ENCODE measurements at places on chromosomes 1 and 21.

- peaks cover 10% of the 10 kb centered on the region for H3K4me1 ChIP-seq
- no peak overlapping the region for H3K4me3 ChIP-seq
- peak; percentile 83 for DNase-seq
- no peaks in the 10 kb centered on the region for H3K36me3 ChIP-seq
- H3K27ac ChIP-seq, result peak overlapping the region; percentile 79
These were observed 25.8 kb downstream of the ABCA4 start for GRCh38 chr1:94095112-94095637.

GRCh38 chr1:116182019-116182714, 71.0 kb downstream of the MAB21L3 start:
- H3K4me3 ChIP-seq, result no peak overlapping the region
- H3K4me1 ChIP-seq, result no peaks in the 10 kb centered on the region
- no peak overlapping the region for H3K27ac ChIP-seq

- no peaks in the 10 kb centered on the region for H3K27me3 ChIP-seq
- no peaks in the 10 kb centered on the region for H3K4me1 ChIP-seq
- H3K27ac ChIP-seq, result no peak overlapping the region
- DNase-seq, result peak; percentile 19
- no peaks in the 10 kb centered on the region for H3K36me3 ChIP-seq
These were observed 138.8 kb upstream of the WNT4 start for GRCh38 chr1:22281521-22282363.

- no peak overlapping the region for H3K4me3 ChIP-seq
- H3K27ac ChIP-seq, result no peak overlapping the region
- H3K27me3 ChIP-seq, result no peaks in the 10 kb centered on the region
- H3K4me1 ChIP-seq, result no peaks in the 10 kb centered on the region
These were observed 36.1 kb downstream of the L1TD1 start for GRCh38 chr1:62230718-62231117.

GRCh38 chr1:235942979-235943575, 76.4 kb upstream of the LYST start:
- H3K4me1 ChIP-seq, result no peaks in the 10 kb centered on the region
- no peaks in the 10 kb centered on the region for H3K27me3 ChIP-seq
- H3K27ac ChIP-seq, result no peak overlapping the region
- H3K36me3 ChIP-seq, result no peaks in the 10 kb centered on the region
- no peak overlapping the region for H3K4me3 ChIP-seq
- DNase-seq, result no peak

DNA sequence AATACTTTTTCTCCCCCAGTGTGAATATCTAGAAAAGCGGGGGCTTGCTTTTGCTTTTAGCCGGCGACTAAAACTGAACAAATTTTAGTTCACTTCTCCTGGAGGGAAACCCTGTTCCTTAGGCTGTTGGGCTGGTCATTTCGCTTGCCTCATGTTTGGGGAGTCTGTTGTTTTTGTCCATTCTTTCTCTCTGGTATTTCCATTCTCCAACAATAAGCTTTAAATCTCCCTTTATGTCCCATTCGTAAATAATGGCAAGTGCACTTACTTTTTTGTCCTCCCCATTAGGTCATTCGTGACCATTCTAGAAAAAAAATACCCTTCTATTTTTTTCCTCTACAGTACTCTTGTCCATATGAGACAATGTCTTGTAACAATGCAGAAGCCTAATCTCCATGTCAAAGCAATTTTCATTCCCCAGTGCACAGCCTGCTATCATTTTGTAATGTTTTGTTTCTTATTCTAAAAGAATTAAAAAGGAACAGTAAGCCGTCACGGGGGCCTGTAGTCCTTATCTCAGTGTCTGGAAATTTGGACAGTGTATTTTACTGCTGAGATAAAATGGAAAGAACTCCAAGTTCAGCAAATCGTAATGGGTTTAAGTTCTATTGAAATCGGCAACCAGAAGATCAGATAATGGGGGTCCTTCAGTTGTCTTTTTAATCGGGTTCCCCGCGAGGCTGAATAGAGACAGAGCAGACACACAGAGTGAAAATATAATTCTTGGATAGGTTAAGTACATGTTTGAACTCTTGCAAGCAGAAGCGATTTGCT, 21.8 kb downstream of the PROX1 start:
- DNase-seq, result no peak
- H3K36me3 ChIP-seq, result no peaks in the 10 kb centered on the region
- H3K27me3 ChIP-seq, result no peaks in the 10 kb centered on the region
- no peak overlapping the region for H3K4me3 ChIP-seq

GRCh38 chr1:23500466-23500865, 16.5 kb upstream of the ASAP3 start:
- peaks cover 3% of the 10 kb centered on the region for H3K4me1 ChIP-seq
- H3K36me3 ChIP-seq, result no peaks in the 10 kb centered on the region
- DNase-seq, result no peak
- H3K27me3 ChIP-seq, result no peaks in the 10 kb centered on the region
- H3K4me3 ChIP-seq, result no peak overlapping the region
- no peak overlapping the region for H3K27ac ChIP-seq

- H3K4me1 ChIP-seq, result no peaks in the 10 kb centered on the region
- no peak overlapping the region for H3K27ac ChIP-seq
- peaks cover 10% of the 10 kb centered on the region for H3K36me3 ChIP-seq
- no peak for DNase-seq
These were observed 26.5 kb downstream of the SCCPDH start for GRCh38 chr1:246750752-246751151.

- peak overlapping the region; percentile 46 for H3K27ac ChIP-seq
- peaks cover 13% of the 10 kb centered on the region for H3K4me1 ChIP-seq
- peak; percentile 68 for DNase-seq
These were observed 3.0 kb downstream of the YARS1 start for GRCh38 chr1:32813941-32814739.

GRCh38 chr1:179785031-179785431, 41.9 kb downstream of the FAM163A start:
- no peaks in the 10 kb centered on the region for H3K4me1 ChIP-seq
- DNase-seq, result no peak
- no peak overlapping the region for H3K27ac ChIP-seq
- H3K36me3 ChIP-seq, result no peaks in the 10 kb centered on the region
- H3K4me3 ChIP-seq, result no peak overlapping the region

GRCh38 chr1:43042773-43043457, 84.2 kb upstream of the SLC2A1 start:
- H3K4me3 ChIP-seq, result no peak overlapping the region
- H3K4me1 ChIP-seq, result no peaks in the 10 kb centered on the region
- no peak overlapping the region for H3K27ac ChIP-seq
- H3K27me3 ChIP-seq, result no peaks in the 10 kb centered on the region

DNA sequence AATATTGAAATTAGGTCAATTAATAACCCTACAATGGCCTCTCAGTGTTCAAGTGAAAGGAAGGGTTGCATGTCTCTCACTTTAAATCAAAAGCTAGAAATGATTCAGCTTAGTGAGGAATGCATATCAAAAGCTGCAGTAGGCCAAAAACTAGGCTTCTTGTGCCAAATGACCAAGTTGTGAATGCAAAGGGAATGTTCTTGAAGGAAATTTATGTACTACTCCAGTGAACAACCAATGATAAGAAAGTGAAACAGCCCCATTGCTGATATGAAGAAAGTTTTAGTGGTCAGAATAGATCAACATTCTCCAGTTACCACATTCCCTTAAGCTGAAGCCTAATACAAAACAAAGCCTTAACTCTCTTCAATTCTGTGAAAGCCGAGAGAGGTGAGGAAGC, 10.0 kb downstream of the MAEL start:
- no peaks in the 10 kb centered on the region for H3K36me3 ChIP-seq
- H3K4me1 ChIP-seq, result no peaks in the 10 kb centered on the region
- no peak overlapping the region for H3K27ac ChIP-seq

GRCh38 chr1:109530457-109531087, 9.1 kb upstream of the GPR61 start:
- no peak for DNase-seq
- H3K36me3 ChIP-seq, result no peaks in the 10 kb centered on the region
- H3K4me3 ChIP-seq, result no peak overlapping the region
- H3K27me3 ChIP-seq, result no peaks in the 10 kb centered on the region

DNA sequence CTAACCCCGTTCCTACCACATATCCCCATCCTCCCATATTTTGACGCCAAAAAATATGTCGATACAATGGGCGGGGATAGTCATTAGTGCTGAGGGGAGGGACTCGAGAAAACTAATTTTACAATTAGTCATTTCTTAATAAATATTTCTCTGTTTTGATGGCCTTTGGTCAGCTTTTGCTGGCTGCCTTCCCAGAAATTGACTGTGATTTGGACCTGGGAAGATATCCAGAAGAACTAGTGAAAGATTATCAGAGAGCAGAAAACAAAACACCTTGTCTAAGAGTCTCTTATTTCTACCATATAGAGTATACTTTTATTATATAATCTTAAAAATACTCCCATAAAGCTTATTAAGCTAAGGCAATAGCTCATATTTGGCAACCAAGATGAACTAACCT, 247.6 kb downstream of the MRPL39 start:
- H3K27me3 ChIP-seq, result no peaks in the 10 kb centered on the region
- H3K4me3 ChIP-seq, result no peak overlapping the region
- no peak overlapping the region for H3K27ac ChIP-seq
- no peaks in the 10 kb centered on the region for H3K4me1 ChIP-seq
- no peaks in the 10 kb centered on the region for H3K36me3 ChIP-seq
- DNase-seq, result no peak

GRCh38 chr1:100606438-100606837, 68.5 kb downstream of the GPR88 start:
- no peaks in the 10 kb centered on the region for H3K27me3 ChIP-seq
- no peak overlapping the region for H3K4me3 ChIP-seq
- no peak overlapping the region for H3K27ac ChIP-seq
- no peak for DNase-seq

DNA sequence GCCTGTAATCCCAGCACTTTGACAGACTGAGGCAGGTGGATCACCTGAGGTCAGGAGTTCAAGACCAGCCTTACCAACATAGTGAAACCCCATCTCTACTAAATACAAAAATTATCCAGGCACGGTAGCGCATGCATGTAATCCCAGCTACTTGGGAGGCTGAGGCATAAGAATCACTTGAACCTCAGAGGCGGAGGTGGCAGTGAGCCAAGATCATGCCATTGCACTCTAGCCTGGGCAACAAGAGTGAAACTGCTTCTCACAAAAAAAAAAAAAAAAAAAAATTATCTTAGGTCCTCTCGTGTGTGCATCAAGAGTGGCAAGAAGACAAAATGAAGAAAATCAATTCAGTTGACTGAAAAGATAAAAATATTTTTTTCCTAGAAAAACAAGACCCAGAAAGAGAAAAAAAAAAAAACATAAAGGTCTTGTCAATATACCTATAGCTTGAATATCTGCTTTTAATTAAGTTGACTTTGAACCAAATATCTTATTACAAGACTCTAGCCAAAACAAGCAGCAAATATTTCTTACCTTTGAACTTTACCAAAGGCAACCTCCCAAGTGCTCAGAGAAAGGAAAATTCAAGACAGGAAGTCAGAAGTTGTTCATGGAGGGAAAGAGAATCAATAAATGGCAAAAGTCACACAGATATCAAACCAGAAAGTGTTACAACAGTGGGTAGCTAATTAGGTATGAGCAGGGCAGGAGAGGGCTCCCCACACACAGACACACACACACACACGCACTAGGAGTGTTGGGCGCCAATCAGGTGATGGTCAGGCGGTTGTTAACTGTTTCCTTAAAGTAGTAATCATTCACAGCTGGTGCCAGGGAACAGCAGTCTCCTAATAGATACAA, 29.6 kb downstream of the ITLN2 start:
- no peaks in the 10 kb centered on the region for H3K4me1 ChIP-seq
- H3K36me3 ChIP-seq, result no peaks in the 10 kb centered on the region
- H3K27ac ChIP-seq, result no peak overlapping the region
- no peak overlapping the region for H3K4me3 ChIP-seq

GRCh38 chr21:39737376-39738000, 7.5 kb upstream of the IGSF5 start:
- peak; percentile 28 for DNase-seq
- no peaks in the 10 kb centered on the region for H3K27me3 ChIP-seq

DNA sequence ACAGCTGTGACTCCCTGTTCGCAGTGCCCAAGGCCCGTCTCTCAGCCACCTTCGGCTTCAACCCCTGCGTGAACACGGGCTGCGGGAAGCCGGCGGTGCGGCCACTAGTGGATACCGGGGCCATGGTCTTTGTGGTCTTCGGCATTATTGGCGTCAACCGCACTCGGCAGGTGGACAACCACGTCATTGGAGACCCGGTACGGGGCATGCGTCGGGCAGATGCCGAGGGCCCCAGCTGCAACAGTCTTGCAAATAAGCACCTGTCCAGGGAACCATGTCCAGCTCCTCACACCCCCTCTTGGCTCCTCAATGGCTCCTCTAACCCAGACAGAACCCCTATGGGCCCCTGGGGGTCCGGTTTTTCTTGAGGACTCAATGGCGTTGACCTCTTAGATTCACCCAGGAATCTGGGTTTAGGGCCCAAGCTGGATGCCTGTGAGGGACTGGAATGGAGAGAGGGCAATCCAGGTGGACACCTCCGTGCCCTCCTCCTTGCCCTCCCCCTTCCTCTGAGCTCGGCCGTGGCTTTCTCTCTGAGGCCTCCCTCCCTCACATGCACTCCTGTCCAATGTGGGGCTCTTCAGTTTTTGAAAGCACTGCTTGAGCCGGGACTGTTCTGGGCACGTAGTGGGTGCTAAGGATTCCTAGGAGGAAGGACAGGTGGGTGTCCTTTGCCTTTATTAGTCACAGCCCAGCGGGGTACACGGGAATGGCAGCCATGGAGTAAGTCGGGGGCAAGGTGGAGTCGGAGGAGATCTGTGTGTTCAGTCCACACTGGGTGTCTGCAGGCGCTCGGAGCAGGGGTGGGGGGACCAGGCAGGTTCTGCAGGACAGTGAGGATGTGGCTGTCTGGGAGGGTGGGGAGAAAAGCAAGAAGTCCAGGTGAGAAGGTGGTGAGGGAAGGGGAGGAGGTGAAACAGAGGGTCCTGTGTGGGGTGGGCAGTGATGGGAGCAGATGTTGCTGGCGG, 51.1 kb downstream of the DISP3 start:
- no peaks in the 10 kb centered on the region for H3K4me1 ChIP-seq
- no peak overlapping the region for H3K27ac ChIP-seq
- DNase-seq, result no peak
- H3K27me3 ChIP-seq, result no peaks in the 10 kb centered on the region
- H3K4me3 ChIP-seq, result no peak overlapping the region

DNA sequence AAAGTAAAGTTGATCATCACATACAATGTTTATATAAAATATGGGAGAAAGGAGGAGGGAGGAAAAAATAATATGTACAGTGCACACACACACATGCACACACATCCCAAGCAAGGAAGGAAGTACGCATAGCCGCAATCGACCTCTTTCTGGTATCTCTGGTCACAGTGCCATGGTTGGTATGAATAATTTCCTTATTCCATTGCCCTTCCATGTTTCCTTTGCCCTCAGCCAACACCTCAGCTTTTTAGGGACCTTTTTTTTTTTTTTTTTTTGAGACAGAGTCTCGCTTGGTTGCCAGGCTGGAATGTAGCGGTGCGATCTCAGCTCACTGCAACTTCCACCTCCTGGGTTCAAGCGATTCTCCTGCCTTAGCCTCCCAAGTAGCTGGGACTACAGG, 20.6 kb downstream of the CITED4 start:
- H3K27ac ChIP-seq, result no peak overlapping the region
- peaks cover 16% of the 10 kb centered on the region for H3K36me3 ChIP-seq
- H3K4me1 ChIP-seq, result no peaks in the 10 kb centered on the region
- H3K27me3 ChIP-seq, result no peaks in the 10 kb centered on the region
- no peak overlapping the region for H3K4me3 ChIP-seq
- no peak for DNase-seq

GRCh38 chr21:36180963-36181362, 24.3 kb downstream of the DOP1B start:
- DNase-seq, result no peak
- H3K27me3 ChIP-seq, result no peaks in the 10 kb centered on the region
- no peak overlapping the region for H3K27ac ChIP-seq
- H3K36me3 ChIP-seq, result no peaks in the 10 kb centered on the region
- no peaks in the 10 kb centered on the region for H3K4me1 ChIP-seq

- no peaks in the 10 kb centered on the region for H3K4me1 ChIP-seq
- DNase-seq, result no peak
- H3K27ac ChIP-seq, result no peak overlapping the region
- no peaks in the 10 kb centered on the region for H3K36me3 ChIP-seq
- no peak overlapping the region for H3K4me3 ChIP-seq
These were observed 81.9 kb downstream of the CNIH3 start for GRCh38 chr1:224698015-224698451.
